Epithelial cell of prostate (primary cell): ENCODE measurements at places on chromosomes 1 and 21.

DNA sequence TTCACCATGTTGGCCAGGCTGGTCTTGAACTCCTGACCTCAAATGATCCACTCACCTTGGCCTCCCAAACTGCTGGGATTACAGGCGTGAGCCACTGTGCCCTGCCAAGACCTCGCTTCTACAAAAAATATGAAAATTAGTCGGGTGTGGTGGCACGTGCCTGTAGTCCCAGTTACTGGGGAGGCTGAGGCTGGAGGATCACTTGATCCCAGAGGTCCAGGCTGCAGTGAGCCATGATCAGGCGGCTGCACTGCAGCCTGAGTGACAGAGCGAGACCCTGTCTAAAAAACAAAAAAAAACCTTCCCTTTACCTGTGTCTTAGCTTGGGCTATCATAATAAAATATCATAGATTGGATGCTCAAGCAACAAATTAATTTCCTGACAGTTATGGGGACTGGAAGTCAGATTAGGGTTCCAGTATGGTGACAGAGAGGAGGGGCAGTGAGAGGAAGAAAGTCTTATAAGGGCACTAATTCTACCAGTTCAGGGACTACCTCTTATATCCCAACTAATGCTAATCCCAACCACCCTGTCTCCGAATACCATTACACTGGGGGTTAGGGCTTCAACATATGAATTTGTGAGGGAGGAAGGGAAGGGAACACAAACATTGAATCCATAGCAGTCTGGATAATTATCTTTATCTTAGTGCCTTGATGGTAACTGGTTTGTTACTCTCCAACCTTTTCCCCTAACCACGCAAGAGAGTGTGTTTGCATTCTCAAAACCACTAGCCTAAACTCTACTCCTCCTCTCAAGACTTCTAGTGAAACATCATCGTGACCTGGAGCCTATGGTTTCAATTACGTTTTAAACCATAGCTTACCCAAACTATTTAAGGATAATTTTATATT, 1.0 kb upstream of the NAXE start:
- DNase-seq, result no peak

- DNase-seq, result no peak
Measured at GRCh38 chr21:40803101-40803500, 43.9 kb downstream of the DSCAM start.

GRCh38 chr1:90347366-90347765, 352.5 kb downstream of the ZNF326 start:
- DNase-seq, result peak; percentile 12

GRCh38 chr1:230760360-230760827, 13.2 kb downstream of the CAPN9 start:
- DNase-seq, result no peak

DNA sequence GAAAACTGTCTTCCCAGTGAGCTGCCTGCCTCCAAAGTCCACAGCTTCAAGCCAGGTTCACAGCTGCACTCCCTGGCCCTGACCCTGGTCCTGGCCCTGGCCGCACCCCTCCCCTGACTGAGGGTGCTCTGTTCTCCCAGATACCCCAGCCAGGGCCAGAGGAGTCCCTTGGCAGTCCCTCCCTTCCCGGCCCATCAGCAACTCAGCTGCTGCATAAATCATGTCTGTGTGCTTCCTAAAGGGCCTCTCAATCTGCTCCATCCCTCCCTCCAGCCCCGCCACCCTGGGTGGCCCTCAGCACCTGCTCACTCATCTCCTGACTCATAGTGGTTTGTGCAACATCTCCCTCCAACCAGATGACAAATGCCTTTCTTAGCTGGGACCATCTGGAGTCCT, 24.8 kb upstream of the C1orf174 start:
- no peak for DNase-seq

DNA sequence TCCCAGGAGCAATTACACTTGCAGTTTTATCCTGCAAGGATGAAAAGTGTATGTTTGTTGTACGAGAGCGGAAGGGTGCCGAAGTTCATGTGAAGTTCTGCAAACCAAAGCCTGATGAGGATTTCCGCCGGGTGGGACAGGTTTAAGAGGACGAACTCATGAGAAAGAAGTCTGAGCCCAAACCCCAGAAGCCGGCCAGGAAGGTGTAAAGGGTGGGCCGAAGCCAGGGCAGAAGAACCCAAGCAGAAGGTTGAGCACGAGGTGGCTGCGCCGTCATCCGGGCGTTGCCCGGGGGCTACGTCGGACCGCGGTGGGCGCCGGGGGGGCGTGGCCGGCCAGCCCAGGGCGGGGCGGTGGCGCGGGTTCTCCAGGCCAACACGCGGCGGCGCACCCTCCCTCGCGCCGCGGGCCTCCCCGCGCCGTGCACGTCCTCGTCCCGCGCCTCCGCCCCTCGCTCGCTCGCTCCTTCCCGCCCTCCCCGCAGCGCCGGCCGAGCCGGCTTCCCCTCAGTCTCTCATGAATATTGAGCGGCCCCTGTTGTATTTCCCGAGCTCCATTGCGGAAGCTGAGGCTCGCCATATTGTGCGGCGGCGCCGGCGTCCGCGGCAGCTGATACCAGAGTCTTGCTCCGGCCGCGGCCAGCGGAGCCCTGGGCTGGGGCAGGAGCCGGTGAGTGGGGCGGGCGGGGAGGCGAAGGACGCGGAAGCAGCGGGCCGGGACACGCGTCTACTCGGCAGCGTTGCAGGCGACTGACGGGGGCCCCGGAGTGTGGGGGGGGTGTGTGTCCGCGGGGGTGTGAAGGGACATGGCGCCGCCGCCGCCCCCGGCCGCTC, at the start of gene RNF2:
TSS of gene RNF2 (plus strand) at position 578 of the 833 bp plus-strand sequence. CDS start 41,996 bp downstream, outside the sequence.
- DNase-seq, result no peak

- DNase-seq, result no peak
Measured at GRCh38 chr21:38267136-38267755, 10.5 kb downstream of the KCNJ15 start.

GRCh38 chr1:96842215-96842614, 120.6 kb downstream of the PTBP2 start:
- DNase-seq, result no peak

DNA sequence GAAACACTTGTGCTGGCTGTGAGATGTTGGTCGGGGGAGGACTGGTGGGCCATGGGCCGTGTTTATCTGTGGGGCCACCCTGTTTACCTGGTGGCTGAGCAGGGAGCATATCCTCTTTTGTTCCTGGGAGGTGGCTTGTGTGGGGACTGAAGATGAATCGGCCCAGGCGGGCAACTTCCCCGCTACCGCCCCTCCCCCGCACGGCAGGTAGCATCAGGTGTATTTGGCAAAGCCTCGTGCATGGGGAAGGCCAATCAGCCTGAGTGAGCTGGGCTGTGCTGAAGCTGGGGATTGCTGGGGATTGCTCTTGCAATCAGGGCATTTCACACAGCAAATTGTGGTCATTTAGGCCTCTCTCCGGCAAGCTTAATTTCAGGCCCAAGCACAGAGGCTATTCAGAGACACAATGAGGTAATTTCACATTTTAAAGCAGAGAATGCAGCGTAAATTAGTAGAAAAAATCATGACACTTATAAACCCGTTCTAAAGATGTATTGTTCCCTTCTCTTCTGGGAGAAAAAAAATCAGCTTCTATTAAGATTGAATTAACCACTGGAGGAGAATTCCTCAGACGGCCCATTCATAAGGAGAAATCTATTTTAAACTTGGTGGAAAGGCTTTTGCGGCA, 197.7 kb upstream of the POU3F1 start:
- DNase-seq, result no peak

DNA sequence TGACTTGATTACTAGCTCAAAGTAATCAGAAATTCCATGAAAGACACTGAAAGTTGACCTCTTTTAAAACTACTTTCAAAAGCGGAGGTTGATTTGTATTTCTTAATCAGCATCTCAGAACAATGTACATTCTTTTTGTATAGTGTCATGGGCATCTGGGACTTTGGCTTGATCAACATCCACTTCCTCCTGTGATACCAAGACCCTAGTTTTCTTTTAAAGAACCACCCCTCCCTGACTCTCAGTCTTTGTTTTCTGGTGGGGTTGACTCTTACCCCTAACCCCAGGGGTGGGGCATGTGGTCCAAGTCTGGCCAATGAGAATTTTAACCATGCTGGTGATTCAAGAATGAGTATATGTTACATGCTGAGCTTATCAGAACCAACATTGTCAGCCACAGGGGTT, 21.7 kb upstream of the IRF2BP2 start:
- no peak for DNase-seq

- no peak for DNase-seq
Measured at GRCh38 chr1:25658791-25659431, 42.3 kb downstream of the MAN1C1 start.

- DNase-seq, result no peak
Measured at GRCh38 chr1:172144445-172145061, 275.9 kb upstream of the C1orf105 start.

DNA sequence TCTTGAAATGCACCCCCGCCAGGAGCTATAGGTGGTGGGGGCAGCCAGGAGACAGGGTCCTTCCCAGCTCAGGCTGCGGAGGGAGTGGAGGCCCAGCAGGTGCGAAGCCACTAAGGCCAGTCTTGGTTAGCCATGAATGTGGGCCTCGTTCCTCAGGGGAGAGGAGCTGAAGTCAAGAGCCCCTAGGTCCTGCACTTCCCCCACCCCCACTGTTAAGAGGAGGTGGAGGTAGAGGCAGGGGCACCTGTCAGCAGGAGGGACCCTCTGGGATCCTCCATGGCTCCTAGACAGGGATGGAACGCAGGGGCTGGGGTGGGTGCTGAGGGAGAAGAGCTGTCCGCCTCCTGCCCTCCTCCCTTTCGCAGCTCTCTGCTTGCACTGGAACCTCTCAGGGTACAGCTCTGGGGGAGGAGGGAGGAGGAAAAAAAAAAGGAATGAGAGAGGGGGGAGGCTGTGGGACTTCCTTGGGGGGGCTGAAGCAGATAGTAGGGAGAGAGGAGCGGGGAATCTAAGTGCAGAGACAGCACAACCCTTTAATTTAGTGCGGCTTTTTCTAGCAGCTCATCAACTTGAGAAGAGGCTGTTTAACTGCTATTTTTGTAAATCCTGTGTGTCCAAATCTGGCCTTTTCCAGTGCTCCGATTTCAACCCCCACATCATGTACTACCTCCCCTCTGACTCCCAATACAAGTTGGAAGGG, 37.0 kb downstream of the MATN1 start:
- no peak for DNase-seq

GRCh38 chr1:58622571-58622970, 45.5 kb upstream of the TACSTD2 start:
- DNase-seq, result no peak

GRCh38 chr1:44275991-44276405, 62.7 kb downstream of the DMAP1 start:
- DNase-seq, result no peak

DNA sequence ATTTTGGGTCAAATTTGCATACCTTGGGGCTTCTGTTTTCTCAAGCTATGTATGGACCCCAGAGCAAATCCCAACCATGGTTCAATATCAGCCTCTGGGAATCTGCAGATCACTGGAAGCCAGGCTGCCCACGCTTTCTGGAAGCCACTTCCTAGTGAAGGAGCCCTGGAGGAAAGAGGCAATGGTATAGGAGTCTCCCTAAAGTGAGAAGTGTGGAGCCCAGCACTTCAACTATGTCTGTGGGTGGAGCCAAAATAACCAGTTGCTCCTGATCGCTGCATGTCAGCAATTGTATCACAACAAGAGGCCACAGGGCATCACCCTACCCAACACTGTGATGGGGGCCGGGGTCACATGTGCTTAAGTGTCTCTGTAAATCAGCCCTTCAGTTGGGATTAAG, 26.9 kb downstream of the ETS2 start:
- no peak for DNase-seq

DNA sequence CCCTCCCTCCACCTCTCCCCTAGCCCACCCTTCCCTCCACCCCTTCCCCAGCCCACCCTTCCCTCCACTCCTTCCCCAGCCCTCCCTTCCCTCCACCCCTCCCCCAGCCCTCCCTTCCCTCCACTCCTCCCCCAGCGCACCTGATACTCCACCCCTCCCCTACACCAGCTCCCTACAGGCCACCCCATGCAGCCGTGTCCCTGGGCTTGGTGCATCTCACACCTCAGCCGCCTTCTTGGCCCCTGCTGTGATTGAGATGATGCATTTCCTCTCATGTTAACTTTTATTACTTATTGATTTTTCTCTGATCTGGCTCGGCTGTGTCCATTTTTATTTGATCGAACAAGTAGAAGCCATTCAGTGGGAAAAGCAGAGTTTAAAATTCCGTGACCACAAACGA, 243.8 kb downstream of the MATN1 start:
- no peak for DNase-seq

DNA sequence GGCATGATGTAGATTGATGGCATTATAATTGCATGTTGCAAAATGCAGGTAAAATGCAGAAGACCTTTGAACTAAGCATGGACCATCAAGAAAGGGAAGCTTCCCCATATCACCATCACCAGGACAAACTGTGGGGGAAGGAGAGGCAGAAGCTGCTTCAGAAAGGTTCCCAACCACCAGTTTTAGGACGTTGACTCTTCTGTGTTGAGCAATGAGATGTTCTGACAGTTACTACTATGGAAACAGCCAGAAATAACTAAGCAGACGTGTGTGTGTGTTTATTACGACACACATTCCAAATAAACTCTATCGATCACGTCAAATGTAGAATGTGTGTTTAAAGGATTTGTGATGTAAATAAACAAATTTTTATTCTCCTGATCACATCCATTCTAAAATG, 110.2 kb upstream of the PLD5 start:
- DNase-seq, result no peak

GRCh38 chr1:25795946-25796810, 3.8 kb upstream of the SELENON start:
- DNase-seq, result no peak

DNA sequence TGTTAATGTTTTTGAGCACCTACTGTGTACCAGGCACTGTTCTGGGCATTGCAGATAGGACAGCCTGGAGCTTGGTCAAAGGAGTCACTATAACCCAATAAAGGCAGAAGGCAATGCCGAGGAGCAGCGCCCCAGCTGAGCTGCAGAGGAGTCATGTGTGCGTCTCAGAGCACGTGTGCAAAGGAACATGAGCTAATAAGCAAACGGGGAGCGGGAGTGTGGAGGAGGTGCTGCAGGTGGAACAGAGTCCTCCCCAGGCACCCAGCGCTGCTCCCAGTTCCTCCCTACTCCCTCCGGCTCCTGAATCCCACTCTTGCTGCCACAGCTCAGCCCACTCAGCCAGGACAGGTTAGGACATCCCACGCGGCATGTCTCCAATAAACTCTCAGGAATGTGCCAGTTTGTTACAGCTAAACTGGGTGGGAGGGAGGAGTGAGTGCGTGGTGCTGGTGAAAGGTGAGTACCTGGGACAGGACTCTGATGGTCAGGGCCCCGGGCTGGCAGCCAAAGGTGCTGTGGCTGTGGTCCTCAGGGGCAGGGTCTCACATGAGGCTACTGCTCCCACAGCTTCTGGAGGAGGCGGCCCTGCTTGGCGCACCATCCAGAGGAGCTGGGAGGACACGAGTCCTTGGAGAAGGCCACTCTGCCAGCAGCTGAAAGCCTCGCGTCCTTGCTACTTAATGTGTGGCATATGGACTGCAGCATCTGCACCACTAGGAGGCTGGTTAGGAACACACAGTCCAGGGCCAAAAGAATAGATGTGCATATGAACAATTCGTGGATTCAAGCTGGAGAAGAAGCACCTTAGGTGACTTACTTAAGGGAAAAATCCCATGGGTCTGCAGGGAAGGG, 52.3 kb downstream of the GRIK3 start:
- DNase-seq, result no peak

DNA sequence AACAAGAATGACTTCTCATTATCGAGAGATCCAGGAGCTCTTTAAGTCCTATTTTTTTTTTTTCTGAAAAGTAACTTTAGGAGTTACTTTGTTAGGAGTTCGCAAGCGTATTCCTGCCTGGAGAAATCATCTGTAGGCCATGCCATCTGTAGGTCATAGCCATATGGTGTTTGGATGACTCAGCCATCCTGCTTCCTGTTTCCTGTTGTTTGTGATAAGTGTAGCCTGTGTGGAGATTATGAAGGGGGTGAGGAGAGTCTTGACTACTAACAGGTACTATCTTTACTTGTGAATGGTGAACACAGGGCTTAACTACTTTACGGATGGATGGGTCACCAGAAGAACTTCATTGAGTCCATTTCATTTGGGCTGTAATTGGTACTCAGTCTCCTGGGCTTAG, 327.2 kb downstream of the PTPRU start:
- no peak for DNase-seq
